AML-193 (cell line): ENCODE measurements at places on chromosomes 1 and 21.

DNA sequence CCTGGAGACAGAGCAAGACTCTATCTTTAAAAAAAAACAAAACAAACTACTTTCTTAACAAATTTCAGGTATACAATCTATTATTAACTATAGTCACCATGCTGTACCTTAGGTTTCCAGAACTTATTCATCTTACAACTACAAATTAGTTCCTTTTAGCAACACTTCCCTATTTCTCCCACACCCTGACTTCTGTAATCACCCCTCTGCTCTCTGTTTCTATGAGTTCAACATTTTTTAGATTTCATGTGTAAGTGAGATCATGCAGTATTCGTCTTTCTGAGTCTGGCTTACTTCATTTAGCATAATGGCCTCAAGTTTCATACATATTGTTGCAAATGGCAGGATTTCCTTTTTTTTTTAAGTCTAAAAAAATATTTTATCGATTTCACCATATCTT lies 77.9 kb upstream of the LPGAT1 start:
- peak; percentile 79 for DNase-seq

DNA sequence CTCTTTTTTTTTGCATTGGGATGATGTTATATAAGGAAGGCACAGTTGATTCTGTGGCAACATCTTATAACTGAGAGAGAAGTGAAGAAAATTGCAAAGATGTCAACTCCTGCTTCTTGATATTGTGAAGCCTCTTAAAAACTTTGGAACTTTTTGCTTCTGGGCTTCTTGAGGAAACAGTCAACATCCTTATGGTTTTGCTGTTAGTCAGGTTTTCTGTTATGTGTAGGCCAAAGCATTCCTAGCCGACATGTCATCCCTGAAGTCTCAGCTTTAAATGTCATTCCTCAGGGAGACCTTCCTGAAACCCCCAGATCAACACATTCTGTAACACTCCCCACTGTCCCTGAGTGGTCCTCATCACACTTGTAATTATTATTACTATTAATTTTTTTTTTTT lies 12.6 kb downstream of the FALEC start:
- DNase-seq: no peak

GRCh38 chr1:193185901-193186731 lies at the start of gene B3GALT2:
Gene B3GALT2 (minus strand): TSS chr1:193186613. CDS start chr1:193181562, 5,051 bp downstream.
- no peak for DNase-seq

GRCh38 chr1:109947582-109948284 lies 36.8 kb upstream of the AHCYL1 start:
- no peak for DNase-seq

GRCh38 chr1:223264983-223265908 lies 98.7 kb downstream of the SUSD4 start:
- DNase-seq: no peak
